ENCODE measurements at places on chromosomes 5 and 9. TPM values are rescaled to one million over a fixed set of nuclear protein-coding genes. Genes with fewer than 3 reads are reported as not detected.

The RLN2 gene
- 2.2 TPM for total RNA-seq

DNA sequence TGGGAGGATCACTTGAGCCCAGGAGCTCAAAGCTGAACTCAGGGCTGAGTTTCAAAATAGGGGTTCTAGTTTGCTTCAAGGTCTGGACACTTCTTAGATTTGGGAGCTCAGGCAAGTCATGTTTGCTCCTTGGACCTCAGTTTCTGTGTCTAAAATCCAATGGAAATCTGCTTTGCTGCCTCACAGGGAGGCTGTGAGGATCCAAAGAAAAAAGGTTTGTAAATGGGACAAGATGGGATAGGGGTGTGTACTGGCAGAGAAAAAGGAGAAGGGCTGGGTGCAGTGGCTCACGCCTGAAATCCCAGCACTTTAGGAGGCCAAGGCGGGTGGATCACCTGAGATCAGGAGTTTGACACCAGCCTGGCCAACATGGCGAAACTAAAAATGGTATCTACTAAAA, 39.6 kb upstream of the SH3PXD2B start:
- H3K27ac ChIP-seq, result no peak overlapping the region
- no peak for DNase-seq
- no peaks in the 10 kb centered on the region for H3K27me3 ChIP-seq
- no peak overlapping the region for H3K4me3 ChIP-seq
- H3K36me3 ChIP-seq, result no peaks in the 10 kb centered on the region

The SLC46A2 gene
- total RNA-seq, result not detected

- DNase-seq, result no peak
- no peaks in the 10 kb centered on the region for H3K36me3 ChIP-seq
- H3K4me3 ChIP-seq, result no peak overlapping the region
- no peaks in the 10 kb centered on the region for H3K4me1 ChIP-seq
These were observed 153.6 kb downstream of the TMC1 start for GRCh38 chr9:72674961-72675360.

- no peak overlapping the region for H3K27ac ChIP-seq
- DNase-seq, result no peak
- H3K4me3 ChIP-seq, result no peak overlapping the region
- no peaks in the 10 kb centered on the region for H3K36me3 ChIP-seq
These were observed 52.1 kb downstream of the CARTPT start for GRCh38 chr5:71771191-71771590.

- no peak overlapping the region for H3K27ac ChIP-seq
- H3K4me3 ChIP-seq, result no peak overlapping the region
- no peaks in the 10 kb centered on the region for H3K27me3 ChIP-seq
- no peak for DNase-seq
These were observed 1577.3 kb upstream of the C9orf72 start for GRCh38 chr9:29150606-29151005.

DNA sequence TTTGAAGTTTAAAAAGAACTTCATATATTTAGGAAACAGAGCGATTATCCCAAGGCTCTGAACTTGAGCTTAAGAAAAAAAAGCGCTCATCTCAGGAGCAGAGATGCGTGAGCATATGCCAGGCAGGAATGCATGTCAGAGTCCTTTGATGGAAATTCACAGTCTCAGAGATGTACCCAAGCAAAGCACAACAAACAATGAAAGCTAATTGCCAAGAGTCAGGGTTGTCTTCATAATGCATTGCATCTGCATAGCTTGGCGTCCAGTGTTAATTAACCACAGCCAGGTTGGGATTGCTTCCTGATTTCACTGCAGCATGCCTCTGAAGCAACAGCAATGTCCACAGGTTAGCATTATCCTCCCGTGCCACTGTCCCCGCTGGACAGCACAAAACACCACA, 907.0 kb upstream of the DMAC1 start:
- no peak overlapping the region for H3K27ac ChIP-seq
- no peaks in the 10 kb centered on the region for H3K36me3 ChIP-seq
- no peaks in the 10 kb centered on the region for H3K27me3 ChIP-seq
- DNase-seq, result no peak
- H3K4me3 ChIP-seq, result no peak overlapping the region

GRCh38 chr9:38127271-38127839, 58.3 kb upstream of the SHB start:
- H3K4me1 ChIP-seq, result no peaks in the 10 kb centered on the region
- no peak overlapping the region for H3K27ac ChIP-seq
- H3K4me3 ChIP-seq, result no peak overlapping the region

The UGT3A1 gene
- total RNA-seq, result not detected

The ACSL6 gene
- 20.8 TPM for total RNA-seq

- H3K36me3 ChIP-seq, result no peaks in the 10 kb centered on the region
- H3K27ac ChIP-seq, result no peak overlapping the region
- no peak overlapping the region for H3K4me3 ChIP-seq
These were observed 9.4 kb upstream of the ANGPTL2 start for GRCh38 chr9:127131871-127132270.

GRCh38 chr9:14321517-14322130, 7.7 kb upstream of the NFIB start:
- H3K4me1 ChIP-seq, result peaks cover 20% of the 10 kb centered on the region
- no peaks in the 10 kb centered on the region for H3K36me3 ChIP-seq
- no peak for DNase-seq
- H3K4me3 ChIP-seq, result peak overlapping the region; percentile 82
- H3K27me3 ChIP-seq, result peaks cover 60% of the 10 kb centered on the region

DNA sequence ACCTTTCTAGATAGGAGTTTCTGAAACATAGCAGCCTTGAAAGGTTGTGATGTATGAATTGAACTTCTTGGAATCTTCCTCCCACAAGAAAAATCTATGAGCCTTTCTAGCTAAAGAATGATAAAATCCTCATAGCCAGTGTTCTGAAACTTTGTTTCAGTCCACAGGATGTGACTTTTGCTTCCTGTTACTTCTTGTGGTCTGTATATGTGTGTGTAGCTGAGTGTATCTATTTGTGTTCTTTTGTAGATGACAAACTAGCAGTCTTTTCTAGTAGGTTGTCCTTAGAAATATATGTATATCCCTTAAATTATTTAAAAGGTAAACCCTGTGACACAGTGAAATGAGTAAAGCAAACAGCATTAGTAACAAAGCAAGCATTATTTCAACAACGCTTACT, 188.8 kb downstream of the MRPS30 start:
- H3K27me3 ChIP-seq, result no peaks in the 10 kb centered on the region
- H3K27ac ChIP-seq, result no peak overlapping the region
- H3K4me1 ChIP-seq, result no peaks in the 10 kb centered on the region
- H3K4me3 ChIP-seq, result no peak overlapping the region

DNA sequence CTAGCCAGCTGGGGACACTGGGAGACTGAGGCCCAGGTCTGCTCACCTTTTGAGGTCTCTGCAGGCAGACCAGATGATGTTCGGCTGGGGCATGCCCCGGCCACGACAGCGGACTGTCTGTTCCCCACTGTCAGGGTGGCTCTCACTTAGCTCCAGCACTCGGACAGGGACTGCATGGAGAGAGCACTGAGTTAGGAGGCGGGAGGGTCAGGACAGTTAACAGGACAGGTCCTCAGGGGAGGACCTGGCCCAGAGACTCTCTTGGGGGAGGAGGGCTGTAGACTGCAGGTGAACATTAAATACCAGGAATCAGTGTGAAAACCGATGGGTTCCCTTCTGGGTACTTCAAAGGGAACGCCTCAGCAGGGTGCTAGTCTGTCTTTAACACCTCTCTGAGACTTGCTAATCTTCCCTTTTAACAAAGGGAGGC, 25.1 kb downstream of the PDGFRB start:
- no peaks in the 10 kb centered on the region for H3K27me3 ChIP-seq
- peaks cover 15% of the 10 kb centered on the region for H3K4me1 ChIP-seq
- DNase-seq, result no peak
- peaks cover 39% of the 10 kb centered on the region for H3K36me3 ChIP-seq
- no peak overlapping the region for H3K4me3 ChIP-seq

The FOXE1 gene
- not detected for total RNA-seq

The SLCO6A1 gene
- not detected for total RNA-seq

GRCh38 chr9:100087218-100087617, 11.6 kb downstream of the ERP44 start:
- no peak overlapping the region for H3K4me3 ChIP-seq
- no peaks in the 10 kb centered on the region for H3K27me3 ChIP-seq
- peak overlapping the region; percentile 30 for H3K27ac ChIP-seq
- H3K4me1 ChIP-seq, result peaks cover 42% of the 10 kb centered on the region

GRCh38 chr5:145429170-145429569, 406.0 kb downstream of the PRELID2 start:
- no peak overlapping the region for H3K27ac ChIP-seq
- no peak overlapping the region for H3K4me3 ChIP-seq
- no peaks in the 10 kb centered on the region for H3K36me3 ChIP-seq
- no peak for DNase-seq
- no peaks in the 10 kb centered on the region for H3K27me3 ChIP-seq

DNA sequence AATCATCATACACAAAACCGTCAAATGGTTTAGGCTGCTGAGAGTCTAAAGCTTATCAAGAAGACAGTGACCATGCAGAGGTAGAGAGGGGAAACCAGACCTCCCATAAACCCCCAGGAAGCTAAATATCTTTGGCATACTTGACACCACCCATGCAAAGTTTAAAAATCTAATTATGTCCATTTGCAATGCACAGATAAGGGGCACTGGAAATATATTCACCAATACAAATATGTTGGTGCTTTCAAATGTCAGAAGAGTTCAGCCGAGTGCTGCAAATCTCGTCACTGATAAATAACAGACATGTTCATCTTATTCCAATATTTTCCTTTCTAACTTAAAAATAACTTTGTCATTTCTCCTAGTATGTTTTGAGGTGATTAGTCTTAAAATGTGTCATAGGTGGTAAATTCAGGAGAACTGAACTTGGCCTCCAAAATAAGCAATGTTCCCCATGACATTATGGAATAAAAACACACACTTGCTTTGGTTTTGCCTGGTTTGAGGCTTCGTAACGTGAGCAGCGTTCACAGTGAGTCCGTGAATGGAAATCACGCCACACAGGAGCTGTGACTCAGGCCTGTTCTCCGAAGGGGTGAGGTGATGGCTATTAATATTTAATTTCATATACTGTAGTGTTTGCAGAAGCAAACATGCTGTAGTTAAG, 182.2 kb downstream of the AOPEP start:
- H3K27ac ChIP-seq, result no peak overlapping the region
- no peak for DNase-seq
- H3K27me3 ChIP-seq, result no peaks in the 10 kb centered on the region

- H3K36me3 ChIP-seq, result peaks cover 11% of the 10 kb centered on the region
- no peaks in the 10 kb centered on the region for H3K4me1 ChIP-seq
- no peaks in the 10 kb centered on the region for H3K27me3 ChIP-seq
- H3K27ac ChIP-seq, result no peak overlapping the region
- no peak for DNase-seq
These were observed 56.7 kb downstream of the APC start for GRCh38 chr5:112794410-112794809.

The PTGS1 gene
- 0.37 TPM for total RNA-seq

The CCDC152 gene
- 7.0 TPM for total RNA-seq

The OXCT1 gene
- 59.3 TPM for total RNA-seq

DNA sequence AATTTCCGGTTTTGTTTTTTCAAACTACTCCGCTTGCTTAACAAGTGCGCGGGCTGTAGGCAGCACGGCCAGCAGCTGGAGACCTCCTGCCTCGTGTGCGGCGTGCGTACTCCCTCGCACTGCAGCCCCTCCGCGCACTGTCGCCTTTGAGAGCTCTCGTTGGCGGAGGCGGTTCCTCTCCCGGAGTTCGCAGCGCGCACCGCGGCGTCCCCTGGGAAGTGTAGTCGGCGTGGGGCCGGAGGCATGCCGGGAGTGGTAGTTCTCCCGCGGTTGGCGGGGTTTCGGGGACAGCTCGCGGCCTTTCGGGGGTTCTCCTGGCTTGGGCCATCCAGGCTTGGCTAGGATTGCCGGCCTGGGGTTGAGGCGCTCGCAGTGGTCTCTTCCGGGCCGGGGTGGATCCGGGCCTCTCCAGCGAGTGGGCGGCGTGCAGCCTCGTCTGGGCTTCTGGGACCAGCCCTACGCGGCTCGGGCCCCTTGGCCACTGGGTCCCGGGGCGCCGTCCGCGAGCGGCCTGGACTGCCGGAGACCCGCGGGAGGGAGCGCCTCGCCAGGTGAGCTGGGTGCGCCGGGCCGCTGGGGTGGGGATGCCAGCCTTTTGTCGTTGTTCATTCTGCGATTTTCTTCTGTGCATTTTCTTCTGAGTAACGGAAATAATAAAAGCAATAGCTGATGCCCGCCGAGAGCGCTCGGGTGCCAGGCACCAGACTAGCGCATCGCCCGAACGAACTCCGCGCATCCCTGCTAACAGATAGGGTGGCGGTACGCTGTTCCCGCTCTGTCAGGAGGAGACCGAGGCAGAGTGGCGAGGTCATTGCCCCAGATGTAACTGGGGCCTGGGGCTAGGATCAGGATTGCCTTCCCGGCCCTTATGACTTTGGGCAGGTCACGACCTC, at the start of gene ZNF354C:
ZNF354C (plus strand) TSS at position 258 of the 893 bp plus-strand sequence. CDS start 1,696 bp downstream, outside the sequence.
- H3K4me3 ChIP-seq, result peak within 1 kb of the TSS; percentile 80
- peak; percentile 91 for DNase-seq
- H3K27ac ChIP-seq, result peak within 1 kb of the TSS; percentile 87

The PKN3 gene
- total RNA-seq, result 7.6 TPM

The RELL2 gene
- total RNA-seq, result 37.1 TPM

- no peaks in the 10 kb centered on the region for H3K36me3 ChIP-seq
- H3K27me3 ChIP-seq, result no peaks in the 10 kb centered on the region
- H3K4me1 ChIP-seq, result no peaks in the 10 kb centered on the region
These were observed 210.8 kb downstream of the FGF10 start for GRCh38 chr5:44178414-44178813.

All from activated CD8-positive, alpha-beta T cell treated with anti-CD3 and anti-CD28 coated beads, Interleukin-2, amount 10 ng/mL, durations not matched to agents 7 days and 5 days (primary cell).